ENCODE measurements at places on chromosomes 6 and 20.

DNA sequence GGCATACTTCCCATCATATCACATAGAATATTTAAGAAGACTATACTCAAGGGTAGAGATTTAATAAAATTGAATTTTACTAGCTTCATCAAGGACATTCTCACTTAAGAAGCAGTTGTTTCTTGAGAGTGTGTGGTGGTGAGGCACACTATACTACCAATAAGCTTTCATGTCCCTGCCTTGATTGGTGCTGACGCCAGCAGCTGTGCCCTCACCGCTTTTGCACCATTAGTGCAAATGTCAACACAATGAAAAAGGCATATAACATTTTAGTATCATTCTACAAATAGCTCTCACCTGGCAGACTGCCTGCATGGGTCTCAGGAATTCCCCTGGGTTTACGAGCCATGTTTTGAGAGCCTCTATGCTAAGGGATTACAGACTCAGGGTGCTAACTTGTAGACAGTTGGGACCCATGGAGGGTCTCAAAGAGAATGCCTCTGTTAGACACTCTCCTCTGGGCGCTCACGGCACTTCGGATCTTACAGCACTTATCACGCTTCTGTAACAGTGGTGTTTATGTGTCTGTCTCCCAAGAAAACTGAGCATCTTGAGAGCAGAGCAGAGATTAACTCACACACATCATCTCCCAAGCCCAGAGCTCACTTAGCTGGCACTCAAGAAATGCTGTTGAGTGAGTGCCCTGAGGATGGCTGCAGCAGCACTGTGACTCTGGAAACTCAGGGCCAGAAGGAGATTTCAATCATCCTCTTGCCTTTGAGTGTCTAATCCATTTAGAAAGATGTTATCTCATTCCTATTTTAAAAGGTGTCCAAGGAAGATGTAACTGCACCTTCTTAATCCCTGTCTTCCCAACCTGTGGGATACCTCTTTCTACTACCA lies 143.3 kb upstream of the GPR6 start:
- no peak for DNase-seq

GRCh38 chr6:31556307-31556706 lies 8.9 kb downstream of the NFKBIL1 start:
- no peak for DNase-seq

- no peak for DNase-seq
Observed at GRCh38 chr6:75824160-75824559, 75.1 kb downstream of the MYO6 start.

- no peak for DNase-seq
Observed at GRCh38 chr20:40120827-40121226, 568.2 kb downstream of the MAFB start.

- peak; percentile 55 for DNase-seq
Observed at GRCh38 chr20:38751360-38751976, 3.2 kb downstream of the ACTR5 start.

DNA sequence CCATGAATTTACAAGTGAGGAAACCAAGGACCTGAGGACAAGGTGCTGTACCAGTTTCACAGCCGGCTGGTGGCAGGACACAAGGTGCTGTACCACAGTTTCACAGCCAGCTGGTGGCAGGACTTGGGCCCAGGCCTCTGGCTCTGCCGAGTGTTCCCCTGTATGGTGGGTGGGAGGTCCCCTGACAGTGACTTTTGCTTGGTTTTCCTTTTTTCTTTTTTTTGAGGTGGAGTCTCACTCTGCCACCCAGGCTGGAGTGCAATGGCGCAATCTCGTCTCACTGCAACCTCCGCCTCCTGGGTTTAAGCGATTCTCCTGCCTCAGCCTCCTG lies 212.4 kb downstream of the LY86 start:
- no peak for DNase-seq

GRCh38 chr6:132209351-132209750 lies 191.9 kb downstream of the MOXD1 start:
- no peak for DNase-seq

DNA sequence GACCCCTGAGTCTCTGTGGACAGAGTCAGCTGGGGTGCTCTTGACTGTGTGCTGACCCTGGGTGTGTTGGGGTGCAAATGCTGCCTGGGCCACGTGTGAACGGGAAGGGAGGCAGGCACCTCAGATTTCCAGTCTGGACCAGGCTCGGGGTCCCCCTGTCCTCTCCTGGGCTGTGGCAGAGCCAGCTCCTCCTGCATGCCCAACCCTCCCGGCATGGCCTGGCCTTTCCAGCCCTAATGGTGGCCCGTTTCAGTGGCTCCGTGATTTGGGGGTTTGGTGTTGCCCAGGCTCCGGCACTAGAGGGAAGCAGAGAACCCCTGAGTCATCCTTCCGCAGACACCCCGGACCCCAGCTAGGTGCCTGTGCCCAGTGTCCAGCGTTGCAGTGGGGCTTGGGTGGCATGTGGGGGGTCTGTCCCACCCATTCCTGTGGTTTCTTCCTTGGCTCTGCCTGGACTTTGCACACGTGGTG lies 9.1 kb downstream of the RBM38 start:
- no peak for DNase-seq

DNA sequence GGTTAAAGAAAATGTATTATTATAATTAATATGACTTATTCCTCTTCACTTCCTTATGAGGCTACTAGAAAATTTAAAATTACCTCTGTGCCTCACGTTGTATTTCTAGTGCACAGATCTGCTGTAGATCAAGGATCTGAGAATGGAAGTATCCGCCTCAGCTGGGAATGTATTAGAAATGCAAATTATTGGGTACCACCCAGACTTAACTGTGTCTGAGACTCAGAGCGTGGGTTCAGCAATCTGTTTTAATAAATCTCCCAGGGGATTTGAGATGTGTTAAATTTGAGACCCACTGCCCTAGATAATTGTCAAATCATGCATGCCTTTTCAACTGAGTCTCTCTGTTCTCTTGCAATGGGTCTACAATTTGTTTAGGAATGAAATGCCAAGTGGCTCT lies 658.0 kb upstream of the NOX3 start:
- no peak for DNase-seq

DNA sequence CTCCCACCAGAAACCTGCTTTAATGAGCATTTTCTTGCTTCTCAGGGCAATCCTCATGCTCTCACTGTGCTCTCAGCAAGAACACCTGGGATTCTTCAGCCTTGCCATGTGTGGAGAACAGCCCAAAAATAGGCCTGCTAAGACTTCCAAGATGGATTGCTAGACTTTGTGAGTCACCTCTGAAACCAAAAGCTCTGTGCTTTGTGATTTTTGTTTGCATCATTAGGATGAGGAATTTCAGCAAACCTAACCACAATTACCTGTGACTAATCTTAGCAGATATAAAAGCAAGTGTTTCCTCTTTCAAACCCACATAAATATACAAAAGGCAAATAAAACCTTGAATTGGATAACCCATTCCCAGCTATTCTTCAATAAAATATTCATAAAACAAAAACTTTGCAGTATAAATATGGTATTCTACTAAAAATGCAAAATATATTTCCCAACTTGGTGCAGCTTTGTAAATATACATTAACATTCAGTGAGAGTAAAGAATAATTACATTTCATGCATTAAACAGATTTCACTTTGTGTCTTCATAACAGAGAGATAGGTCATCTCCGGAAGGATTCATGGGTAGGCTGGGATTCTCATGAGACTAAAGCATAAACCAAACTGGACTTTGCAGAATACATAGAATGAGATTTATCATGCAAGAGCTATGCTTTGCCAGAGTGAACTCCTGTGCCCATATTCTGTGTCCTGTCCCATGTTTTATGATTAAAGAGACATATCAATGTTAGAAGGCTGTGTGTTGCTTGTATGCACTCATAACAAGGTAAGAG lies 33.5 kb downstream of the TPBG start:
- no peak for DNase-seq

- no peak for DNase-seq
Observed at GRCh38 chr6:125193208-125193607, 39.6 kb downstream of the TPD52L1 start.

DNA sequence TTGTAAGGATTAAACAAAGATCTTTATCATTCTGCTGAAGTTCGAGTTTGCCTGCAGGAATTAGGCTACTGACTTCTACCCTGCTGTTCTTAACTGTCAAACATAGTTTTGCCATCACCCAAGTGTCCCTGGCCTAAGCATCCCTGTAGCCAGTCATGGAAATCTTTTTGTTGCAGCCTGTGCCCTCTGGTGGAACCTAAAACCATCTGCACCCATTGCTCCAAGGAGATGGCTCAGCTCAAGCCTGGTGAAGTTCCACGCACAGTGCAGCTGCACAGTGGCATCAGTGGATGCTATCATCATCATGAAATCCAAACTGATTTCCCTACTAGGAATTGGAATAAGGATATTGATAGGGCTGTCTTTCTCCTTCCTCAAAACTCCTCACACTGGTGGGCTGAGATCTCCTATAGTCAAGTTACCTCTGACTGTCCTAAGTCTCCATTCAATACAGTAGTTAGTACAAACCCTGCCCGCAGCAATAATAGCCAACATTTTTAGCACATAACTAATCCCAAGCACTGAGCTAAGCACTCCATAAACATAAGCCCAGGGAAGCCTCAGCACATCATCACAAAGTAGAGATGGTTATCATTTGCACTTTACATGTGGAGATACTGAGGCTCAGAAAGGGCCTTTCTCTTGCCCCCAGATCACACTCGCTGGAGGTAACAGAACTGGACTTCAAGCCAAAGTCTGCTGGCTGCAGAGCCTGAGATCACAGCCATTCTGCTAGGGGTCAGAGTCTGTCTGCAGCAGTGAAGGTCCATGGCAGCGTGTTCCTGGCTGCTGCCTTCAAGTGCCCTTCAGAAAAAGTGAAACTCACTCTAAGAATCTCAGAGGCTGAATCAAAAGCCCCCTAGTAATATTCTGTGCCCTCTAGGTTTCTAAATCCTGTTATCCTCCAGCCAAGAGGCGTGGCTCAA lies 77.2 kb upstream of the MC3R start:
- DNase-seq: peak; percentile 20

- DNase-seq: no peak
Observed at GRCh38 chr20:62176866-62177265, 6.0 kb upstream of the MTG2 start.

DNA sequence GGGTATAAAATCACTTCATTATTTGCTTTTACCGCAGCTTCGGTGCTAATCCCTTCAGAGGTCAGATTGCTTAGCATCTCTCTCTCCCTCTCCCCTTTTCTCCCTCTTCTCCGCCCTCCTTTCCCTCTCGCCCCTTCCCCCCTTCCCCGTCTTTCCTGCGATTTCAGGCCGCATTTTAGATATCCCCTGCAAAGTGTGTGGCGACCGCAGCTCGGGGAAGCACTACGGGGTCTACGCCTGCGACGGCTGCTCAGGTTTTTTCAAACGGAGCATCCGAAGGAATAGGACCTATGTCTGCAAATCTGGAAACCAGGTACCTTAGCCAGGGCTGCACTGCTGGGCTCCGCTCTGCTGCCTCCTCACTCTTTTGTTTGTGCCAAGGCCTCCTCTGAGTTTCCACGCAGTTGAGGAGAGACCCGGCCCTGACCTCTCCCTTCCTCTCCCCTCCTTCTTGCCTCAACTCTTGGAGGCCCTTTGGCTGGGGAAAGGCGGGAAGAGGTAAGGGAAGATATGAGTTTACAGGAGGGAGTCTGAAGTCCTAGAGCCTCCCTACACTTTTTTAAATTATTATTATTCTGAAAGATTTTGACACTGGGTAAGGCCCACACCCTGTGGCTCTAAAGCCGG lies 5.6 kb downstream of the NR2E1 start:
- no peak for DNase-seq

- no peak for DNase-seq
Observed at GRCh38 chr6:152587473-152587872, 49.7 kb downstream of the SYNE1 start.

DNA sequence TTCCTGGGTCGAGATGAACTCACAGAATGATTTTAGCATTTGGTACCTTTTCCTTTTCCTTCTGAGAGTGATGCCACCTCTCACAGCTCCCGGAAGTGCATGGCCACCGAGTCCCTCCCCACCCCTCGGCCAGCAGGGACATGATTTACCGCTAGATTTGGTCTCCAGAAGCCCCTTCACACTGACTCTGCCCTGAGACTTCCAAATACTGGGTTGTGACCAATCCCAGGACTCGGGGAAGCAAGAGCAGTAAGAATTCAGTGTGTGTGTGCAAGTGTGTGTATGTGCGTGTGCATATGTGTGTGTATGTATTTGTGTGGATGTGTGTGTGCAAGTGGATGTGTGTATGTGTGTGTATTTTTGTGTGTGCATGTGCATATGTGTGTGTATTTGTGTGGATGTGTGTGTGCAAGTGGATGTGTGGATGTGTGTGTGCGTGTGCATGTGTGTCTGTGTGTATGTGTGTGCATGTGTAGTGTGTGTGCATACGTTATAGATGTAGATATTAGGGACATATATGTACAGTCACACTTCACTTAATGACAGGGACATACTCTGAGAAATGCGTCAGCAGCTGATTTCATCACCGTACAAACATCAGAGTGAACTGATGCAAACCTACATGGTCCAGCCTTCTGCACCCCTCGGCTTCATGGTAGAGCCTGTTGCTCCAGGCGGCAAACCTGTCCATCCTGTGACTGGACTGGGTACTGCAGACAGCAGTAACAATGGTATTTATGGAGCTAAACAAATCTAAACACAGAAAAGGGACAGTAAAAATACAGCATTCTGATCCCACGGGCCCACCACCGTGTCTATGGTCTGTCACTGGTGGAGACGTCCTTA lies 374.5 kb downstream of the TAF4 start:
- DNase-seq: no peak

DNA sequence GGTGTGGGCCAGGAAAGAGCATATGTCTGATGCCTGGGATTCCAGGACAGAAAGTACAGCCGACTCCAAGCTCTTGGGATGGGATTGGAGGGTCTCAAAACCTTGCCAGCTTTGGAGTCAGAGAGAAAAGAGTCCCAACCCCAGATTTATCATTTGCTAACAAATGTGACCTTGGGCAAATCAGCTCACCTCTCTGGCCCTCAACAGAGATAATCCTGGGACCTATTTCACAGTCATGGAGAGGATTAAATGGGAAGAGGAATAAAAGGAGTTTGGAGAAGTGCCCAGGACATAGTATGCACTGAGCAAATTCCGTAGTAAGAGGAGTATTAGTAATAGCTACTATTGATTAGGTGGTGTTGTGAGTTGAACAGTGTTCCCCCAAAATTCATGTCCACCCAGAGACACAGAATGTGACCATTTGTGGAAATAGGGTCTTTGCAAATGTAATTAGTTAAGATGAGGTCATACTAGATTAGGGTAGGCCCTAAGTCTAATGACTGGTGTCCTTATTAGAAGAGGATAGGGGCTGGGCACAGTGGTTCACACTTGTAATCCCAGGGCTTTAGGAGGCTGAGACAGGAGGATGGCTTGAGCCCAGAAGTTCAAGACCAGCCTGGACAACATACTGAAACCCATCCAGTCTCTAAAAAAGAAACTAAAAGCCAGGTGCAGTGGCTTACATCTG lies 17.1 kb downstream of the RIPOR3 start:
- no peak for DNase-seq

GRCh38 chr6:42821846-42822245 lies 40.0 kb downstream of the BICRAL start:
- no peak for DNase-seq

DNA sequence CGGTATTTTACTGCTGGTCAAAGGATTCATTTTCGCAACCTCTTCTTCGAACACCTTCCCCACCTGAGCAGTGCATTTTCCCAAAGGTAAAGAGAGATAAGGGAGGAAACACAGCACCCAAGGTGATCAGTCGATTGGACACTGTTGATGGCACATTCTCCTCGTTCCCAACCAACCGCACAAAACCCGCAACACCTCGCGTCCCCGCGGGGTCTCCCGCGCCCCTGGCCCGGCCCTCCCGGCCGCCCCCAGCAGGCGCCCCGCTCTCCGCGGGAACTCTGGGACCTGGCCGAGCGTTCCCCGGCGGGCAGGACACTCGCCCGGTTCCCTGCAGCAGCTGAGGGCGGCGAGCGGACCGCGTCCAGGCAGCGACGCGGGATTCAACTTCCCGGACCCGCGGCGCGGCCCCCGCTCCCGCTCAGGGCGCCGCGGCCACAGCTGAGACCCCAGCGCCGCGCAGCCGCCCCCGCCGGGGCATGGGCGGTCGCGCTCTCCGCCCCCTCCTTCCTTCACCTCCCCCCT lies 506 bp downstream of the RGS17 start:
- DNase-seq: peak; percentile 36
